Dermis blood vessel endothelial cell (primary cell): ENCODE measurements at places on chromosomes 4 and X.

- DNase-seq: no peak
Observed at GRCh38 chr4:113524096-113524495, 237.4 kb downstream of the CAMK2D start.

DNA sequence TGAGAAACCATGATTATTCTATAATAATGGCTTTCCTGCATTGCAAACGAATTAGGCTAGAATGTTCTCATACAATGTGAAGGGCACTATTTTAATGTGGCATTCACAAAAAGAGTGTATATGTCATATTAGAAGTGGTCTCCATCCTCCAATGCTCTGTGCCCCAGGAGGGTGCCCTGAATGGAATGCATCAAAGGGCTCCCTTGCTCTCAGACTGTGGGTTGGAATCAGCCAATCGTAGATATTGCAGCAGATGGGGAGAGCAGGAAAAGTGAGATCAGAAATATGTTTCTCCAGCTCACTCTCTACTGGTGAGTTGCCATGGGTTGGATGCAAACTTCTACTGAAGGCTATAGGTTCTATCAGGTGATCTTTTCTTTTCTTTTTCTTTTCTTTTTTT is 11.9 kb upstream of the NSUN7 start:
- DNase-seq: no peak

DNA sequence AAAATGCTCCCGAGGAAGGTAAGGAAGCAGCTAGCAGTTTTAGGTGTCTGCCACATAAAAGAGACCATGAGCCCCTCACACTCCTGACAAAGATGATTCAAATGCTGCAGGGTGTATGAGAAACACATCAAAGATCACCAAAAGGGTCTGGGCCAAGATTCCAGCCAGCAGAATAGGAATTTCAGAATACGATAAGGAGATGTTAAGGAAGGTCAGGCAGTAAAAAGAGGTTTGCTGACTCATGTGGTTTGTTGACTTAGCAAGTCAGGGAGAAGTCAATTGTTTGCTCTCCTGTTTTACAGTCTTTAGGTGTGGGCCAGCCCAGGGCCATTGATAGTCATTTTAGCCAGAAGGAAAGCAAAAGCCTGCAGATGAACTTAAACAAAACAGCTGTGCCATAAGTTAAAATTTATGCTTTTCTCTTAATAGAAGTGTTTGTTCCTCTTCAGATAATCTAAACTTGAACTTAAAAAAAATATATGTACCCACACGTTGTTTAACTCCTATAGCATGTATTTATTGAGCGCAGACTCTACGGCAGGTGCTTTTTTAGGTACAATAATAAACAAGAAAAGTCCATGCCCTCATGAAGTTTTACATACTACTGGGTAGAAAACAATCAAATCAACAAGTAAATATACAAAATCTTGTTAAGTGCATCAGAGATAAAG is 115.6 kb downstream of the CAMK2D start:
- peak; percentile 72 for DNase-seq

DNA sequence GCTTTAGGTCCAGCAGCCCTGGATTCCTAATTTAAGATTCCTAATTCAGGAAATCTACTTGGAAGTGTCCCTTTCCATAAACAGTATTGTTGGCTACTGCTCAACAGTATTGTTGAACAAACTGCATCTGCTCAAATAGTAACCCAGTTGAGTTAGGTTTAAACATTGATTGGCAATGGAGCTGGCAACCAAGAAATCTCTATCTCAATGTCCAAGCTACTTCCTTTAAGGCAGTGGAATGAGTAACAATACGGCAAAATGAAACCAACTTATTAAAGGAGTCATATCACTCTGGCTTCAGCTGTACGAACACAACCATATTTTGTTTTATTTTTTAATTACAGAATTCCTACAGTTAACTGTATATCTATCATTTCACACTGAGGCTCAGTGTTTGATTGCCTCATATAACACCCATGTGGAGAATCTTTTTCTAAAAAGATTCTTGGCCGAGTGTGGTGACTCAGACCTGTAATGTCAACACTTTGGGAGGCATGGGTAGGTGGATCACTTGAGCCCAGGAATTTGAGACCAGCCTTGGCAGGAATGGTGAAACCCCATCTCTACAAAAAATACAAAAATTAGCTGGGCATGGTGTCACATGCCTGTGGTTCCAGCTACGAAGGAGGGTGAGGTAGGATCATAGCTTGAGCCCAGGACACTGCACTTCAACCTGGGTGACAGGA is 71.7 kb upstream of the IL13RA1 start:
- DNase-seq: no peak

- no peak for DNase-seq
Observed at GRCh38 chr4:107330916-107331315, 294.8 kb upstream of the DKK2 start.

- DNase-seq: no peak
Observed at GRCh38 chr4:175176710-175177109, 258.6 kb downstream of the ADAM29 start.

- no peak for DNase-seq
Observed at GRCh38 chr4:188218392-188218791, 79.2 kb downstream of the TRIML1 start.

DNA sequence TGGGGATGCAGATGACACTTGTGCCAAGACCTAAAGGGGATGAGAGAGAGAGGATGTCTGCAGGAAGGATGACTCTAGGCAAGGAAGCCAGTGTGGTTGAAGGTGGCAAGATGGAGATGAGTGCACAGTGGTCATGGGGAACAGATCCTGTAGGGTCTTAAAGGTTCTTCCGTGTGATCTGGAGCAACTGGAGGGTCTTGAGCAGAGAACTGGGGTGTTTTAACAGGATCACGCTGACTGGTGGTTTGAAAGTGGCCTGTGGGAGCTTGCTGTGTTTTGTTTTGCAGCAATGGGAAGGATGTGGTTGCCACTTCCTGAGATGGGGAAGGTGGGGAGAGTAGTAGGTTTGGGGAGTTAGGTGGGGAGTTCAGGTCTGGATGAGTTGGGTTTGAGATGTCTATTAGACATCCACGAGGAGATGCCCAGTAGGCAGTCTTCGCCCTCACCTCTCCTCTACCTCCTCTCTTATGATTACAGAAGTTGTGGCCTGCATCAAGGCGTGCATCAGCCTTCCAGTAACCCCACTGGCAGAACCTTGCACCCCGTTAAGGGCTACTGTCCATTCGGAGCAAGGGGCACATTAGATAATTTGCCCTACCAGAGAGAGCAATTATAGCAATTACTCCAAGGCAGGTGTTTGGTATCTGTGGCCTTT is 1.4 kb upstream of the STBD1 start:
- DNase-seq: no peak

GRCh38 chrX:111337067-111337637 is 66.9 kb upstream of the CAPN6 start:
- DNase-seq: no peak

GRCh38 chr4:107658400-107659336 is 61.4 kb downstream of the PAPSS1 start:
- DNase-seq: peak; percentile 3

GRCh38 chrX:136146614-136147314 is 569 bp upstream of the FHL1 start:
- no peak for DNase-seq

DNA sequence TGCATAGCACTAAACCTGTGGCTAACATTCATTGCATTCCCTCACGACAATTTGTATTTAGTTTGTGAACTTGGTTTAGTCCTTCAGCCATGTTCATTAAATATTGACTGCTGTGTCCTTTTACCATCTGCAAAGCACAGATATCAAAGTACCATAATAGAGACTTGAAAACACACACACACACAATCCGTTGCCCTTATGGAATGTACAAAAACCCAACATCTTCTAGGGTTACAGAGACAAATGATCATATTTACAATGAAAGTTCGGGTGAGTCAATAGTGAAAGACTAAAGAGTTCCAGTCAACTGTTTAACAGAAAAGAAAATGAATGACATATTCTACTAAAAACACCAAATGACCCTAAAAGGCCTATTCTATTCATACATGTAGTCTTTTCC is 50.8 kb upstream of the TXK start:
- no peak for DNase-seq

DNA sequence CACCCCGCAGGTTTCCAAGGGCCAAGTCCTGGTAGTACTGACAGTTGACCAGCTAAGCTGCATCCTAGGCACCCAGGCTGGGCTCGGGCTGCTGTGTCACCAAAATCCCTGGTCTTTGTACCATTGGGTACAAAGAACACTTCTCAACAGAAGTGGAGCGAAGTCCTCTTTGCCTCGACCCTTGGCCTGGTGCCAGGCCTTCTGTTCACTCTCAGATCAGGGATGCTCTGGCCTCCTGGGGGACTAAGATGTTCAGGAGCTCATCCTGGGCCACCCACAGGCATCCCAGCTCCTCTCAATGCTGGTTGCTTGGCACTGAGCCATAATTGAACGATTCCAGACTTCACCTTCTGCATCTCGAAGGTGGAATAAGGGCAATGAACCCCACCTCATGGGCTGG is 13.8 kb upstream of the SLC2A9 start:
- no peak for DNase-seq

GRCh38 chrX:136742721-136743379 is 37.9 kb downstream of the ARHGEF6 start:
- DNase-seq: no peak

- DNase-seq: no peak
Observed at GRCh38 chr4:182306792-182307507, 63.7 kb downstream of the TENM3 start.

DNA sequence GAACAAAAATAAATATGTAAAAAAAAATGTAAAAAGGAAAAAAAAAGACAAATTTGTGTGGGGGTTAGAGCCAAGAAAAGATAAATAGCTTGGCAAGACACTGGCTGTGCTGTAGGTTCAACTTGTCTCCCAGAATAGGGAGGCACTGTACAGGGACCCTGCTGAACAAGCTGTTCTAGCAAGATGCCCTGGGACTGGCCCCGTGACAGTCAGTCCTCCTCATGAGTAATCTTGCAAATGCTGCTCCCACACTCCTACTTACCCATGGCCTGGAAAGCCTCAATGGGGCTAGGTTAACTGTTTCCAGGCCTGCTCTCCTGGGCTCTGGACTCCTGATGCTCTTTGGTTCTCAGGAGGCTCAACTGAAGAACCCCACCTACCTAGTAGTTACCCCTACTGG is 106.8 kb downstream of the ATG4A start:
- no peak for DNase-seq

DNA sequence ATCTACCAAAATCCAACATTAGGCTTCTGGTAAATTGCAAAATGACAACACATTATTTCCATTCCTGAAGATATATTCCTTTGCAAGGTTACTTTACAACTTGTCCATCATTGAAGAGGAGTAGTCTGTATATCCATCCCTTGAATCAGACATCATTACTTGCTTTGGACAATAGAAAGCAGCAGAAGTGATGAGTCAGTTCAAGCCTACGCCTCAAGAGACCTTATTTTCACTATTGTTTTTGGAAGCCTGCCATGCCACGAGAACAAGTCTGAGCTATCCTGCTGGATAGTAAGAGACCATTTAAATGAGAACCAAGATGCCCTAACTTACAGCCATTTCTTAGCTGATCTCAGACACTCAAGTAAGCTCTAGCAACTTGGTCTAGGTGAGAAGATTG is 246.0 kb upstream of the HHIP start:
- peak; percentile 85 for DNase-seq

DNA sequence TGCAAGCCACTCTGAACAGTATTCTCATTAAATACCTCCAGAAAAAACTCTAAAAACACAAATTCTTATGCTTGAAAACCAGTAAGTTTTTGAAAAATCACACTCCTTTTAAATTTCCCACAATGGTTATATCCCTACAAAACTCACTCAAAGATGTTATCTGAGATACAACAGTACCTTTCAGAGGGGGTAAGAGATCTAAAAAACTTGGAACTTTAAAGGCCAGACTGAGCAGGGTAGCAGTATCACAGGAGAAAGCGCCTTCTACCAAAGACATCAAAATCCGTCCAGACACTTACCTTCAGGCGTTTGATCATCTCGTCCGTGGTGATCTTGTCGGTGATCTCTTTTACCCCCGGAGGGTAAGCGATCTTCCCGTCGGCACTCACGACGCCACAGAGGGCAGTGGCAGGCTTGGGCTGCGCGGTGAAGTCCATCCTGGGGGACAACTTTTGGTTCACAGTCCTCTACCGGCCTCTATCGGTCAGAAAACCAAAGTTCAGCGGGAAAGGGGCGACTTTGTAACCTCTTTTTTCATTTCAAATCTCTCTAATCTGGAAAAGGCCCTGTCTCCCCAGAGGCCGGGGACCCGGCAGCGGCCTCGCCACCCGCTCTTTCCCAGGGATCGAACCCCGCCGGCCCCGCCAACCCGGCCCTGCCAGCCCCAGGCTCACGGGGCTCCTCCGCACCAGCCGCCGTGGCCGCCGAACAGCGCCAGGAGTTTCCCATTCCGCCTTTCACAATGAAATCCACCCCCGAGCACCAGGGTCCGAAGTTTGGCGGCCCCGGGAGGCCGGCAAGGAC is 1.4 kb downstream of the PDS5A start:
- peak; percentile 91 for DNase-seq
